ENCODE measurements at places on chromosomes 5 and 9.

DNA sequence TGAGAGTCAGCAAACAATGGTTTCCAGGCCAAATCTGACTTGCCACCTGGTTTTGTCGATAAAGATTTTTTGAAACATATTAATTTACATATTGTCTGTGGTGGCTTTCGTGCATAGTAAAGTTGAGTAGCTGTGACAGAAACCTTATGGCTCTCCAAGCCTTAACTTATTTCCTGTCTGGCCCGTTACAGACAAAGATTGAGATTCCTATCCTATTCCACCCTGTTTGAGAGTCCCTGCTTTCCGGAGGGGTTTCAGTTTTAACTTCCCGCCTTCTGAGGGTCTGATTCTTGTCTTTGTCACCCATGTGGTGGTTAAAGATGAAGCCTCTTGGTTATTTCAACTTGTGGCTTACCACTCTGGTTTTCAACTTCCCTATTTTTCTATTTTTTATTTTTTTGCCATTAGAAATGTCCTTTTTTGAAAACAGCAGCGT is 11.4 kb downstream of the OTULIN start:
- no peak for DNase-seq

DNA sequence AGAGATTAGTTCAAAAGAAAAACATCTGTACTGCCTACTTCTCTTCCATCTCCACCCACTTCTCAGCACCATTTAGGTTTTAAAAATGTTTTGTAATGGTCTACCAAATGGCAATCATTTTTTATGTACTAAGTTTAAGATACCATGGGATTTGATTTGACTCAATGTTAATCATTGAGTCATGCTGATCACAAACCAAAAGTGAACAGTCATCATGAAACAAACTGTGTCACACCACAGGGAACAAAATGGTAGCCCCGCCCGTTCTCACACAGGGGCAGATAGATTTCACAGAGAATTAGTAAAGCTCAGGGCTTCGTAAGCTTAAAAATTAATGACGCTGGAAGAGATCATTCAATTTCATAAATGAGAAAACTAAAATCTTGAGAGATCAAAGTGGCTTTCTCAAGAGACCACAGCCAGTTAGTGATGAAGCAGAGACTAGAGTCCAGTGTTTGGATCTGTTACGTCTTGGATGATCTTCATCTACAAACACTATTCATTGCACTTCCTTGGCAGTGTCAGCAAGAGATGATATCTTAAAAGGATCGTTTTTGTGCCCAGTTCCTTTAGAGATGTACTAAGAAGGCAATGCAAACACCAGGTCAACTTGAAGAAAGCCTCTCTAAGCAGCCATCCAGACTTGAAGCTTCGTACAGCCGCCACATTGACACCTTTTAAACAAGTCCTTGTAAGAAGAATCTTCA is 33.9 kb upstream of the TRIO start:
- peak; percentile 68 for DNase-seq

DNA sequence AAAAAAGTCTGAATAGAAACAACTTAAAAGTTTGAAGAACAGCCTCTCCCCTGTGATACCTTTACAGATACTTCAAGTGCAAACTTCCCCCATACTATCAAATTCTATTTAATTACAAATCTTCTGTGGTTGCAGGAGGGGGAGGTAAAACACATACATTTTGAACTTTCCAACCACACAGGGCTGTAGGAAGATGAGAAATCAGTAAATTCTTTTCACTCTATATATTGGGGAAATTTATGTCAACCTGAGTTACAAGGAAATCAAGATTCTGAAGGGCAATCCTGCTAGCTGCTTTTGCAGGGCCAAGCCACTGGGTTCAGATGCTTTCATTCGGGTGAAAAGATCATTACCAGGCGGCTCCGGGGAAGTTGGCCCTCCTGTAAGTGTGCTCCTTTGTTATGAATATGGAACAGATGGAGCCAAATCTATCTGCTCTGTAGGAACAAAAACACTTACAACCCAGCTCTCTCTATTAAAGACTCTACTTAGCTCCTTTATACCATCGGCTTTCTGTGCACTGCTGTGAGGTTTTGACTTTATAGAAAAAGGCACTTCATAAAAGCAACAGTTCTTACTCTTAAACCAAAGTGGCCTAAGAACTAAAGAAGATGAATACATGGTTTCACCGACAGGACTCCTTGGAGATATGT is 269.1 kb downstream of the EFNA5 start:
- DNase-seq = no peak

GRCh38 chr9:82418334-82418733 is 429.8 kb downstream of the SPATA31D1 start:
- DNase-seq = no peak

- DNase-seq = no peak
Measured at GRCh38 chr5:41747708-41748107, 122.5 kb downstream of the OXCT1 start.
